GM23248 (cell line): ENCODE measurements at places on chromosomes 6 and 20. TPM values are rescaled to one million over a fixed set of nuclear protein-coding genes. Genes with fewer than 3 reads are reported as not detected.

DNA sequence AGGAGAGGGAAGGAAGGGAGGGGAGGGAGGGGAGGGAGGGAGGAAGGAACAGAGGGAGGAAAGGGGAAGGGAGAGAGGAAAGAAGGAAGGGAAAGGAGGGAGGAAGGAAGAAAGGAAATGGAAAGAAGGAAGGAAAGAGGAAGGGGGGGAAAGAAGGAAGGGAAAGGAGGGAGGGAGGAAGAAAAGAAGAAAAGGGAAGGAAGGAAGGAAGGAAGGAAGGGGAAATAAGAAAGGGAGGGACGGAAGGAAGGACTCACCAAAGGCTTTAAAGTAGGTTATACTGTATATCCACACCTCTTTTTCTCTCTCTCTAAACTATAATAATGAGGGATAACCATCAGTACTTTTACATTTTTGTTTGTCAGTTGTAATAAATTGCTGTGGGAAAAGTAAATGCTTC lies 324.9 kb downstream of the ARHGAP18 start:
- H3K27me3 ChIP-seq: no peaks in the 10 kb centered on the region
- H3K4me1 ChIP-seq: 0 out of 2 replicates have a peak, but pooled peaks cover 3% of the 10 kb centered on the region
- H3K27ac ChIP-seq: no peak overlapping the region
- H3K4me3 ChIP-seq: no peak overlapping the region

DNA sequence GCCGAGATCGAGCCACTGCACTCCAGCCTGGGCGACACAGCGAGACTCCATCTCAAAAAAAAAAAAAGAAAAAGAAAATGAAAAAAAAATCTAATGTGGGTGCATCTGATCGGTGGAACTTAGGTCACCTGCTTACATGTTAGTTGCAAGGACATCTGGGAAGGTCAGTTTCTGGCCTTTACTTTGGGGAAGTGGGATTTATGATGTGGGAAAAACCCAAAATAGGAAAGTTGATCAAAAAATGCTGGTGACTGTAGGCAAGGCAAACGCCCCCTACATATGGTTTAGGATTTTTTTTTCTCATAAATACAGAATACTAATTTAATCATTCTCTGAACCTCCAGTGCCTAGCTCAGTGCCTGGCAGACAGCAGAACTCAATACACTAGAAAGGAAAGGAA lies 69.2 kb upstream of the PIM1 start:
- no peak overlapping the region for H3K27ac ChIP-seq
- H3K4me3 ChIP-seq: no peak overlapping the region
- DNase-seq: no peak
- peaks cover 19% of the 10 kb centered on the region for H3K4me1 ChIP-seq

DNA sequence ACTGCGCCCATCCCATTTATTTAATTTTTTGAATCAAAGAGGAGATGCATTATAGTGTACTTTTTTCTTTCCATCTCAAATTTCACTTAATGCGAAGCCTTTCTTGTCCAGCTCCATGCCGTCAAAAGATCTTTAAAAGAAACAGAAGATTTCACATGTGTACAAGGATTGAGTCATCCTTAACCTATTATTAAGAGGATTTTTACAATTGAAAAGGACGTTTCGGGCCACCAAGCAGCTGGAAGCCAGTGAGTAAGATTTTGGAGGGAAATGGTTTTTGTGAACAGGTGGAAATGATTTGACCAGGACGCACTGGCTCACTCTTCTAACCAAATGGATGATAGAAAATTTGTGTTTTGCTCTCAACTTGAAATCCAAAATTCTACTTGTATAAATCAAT lies 15.1 kb upstream of the CCDC170 start:
- no peaks in the 10 kb centered on the region for H3K36me3 ChIP-seq
- no peaks in the 10 kb centered on the region for H3K27me3 ChIP-seq
- DNase-seq: peak; percentile 8
- H3K4me1 ChIP-seq: peaks cover 14% of the 10 kb centered on the region

GRCh38 chr20:38673261-38673660 lies 51.0 kb upstream of the SLC32A1 start:
- no peak overlapping the region for H3K27ac ChIP-seq
- H3K4me3 ChIP-seq: peak overlapping the region; percentile 78
- peaks cover 21% of the 10 kb centered on the region; the same call in 1 of the 2 replicates for H3K27me3 ChIP-seq
- peaks cover 4% of the 10 kb centered on the region; the same call in 1 of the 2 replicates for H3K4me1 ChIP-seq
- DNase-seq: no peak
- H3K36me3 ChIP-seq: no peaks in the 10 kb centered on the region

DNA sequence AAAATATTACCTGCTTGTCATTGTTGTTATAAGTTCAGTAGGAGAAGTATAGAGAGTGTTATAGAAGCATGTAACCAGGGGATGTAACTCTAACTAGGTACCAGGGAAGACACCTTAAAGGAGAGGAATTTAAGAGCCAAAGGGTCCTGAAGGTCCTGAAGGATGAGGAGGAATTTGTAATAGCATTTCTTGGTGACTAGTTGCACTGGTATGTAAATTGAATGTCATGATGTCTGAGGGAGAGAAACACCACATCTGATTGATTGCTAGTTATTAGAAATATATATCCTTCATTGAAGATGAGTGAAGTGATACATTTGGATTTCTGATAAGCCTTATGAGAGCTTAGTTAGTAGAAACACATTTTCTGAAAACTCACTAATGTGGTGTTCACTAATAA lies 643.8 kb downstream of the RFPL4B start:
- H3K27ac ChIP-seq: no peak overlapping the region
- no peaks in the 10 kb centered on the region for H3K27me3 ChIP-seq
- DNase-seq: peak; percentile 20
- H3K4me3 ChIP-seq: no peak overlapping the region
- 0 out of 2 replicates have a peak, but pooled peaks cover 7% of the 10 kb centered on the region for H3K4me1 ChIP-seq
- no peaks in the 10 kb centered on the region for H3K36me3 ChIP-seq

- H3K27ac ChIP-seq: no peak overlapping the region
- H3K27me3 ChIP-seq: no peaks in the 10 kb centered on the region
- no peak overlapping the region for H3K4me3 ChIP-seq
- no peaks in the 10 kb centered on the region for H3K36me3 ChIP-seq
- no peak for DNase-seq
Measured at GRCh38 chr6:166738386-166739116, 111.5 kb upstream of the RPS6KA2 start.

DNA sequence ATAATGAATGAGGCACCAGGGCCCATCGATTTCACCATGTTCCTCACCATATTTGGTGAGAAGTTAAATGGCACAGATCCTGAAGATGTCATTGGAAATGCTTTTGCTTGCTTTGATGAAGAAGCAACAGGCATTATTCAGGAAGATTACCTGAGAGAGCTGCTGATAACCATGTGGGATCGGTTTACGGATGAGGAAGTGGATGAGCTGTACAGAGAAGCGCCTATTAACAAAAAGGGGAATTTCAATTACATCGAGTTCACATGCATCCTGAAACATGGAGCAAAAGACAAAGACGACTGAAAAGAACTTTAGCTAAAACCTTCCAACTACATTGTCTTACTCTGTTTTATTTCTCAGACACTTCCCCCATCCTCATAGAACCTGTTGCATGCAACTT lies 21.6 kb upstream of the ZBTB22 start:
- no peaks in the 10 kb centered on the region for H3K36me3 ChIP-seq
- H3K4me3 ChIP-seq: no peak overlapping the region
- no peak for DNase-seq
- H3K4me1 ChIP-seq: no peaks in the 10 kb centered on the region

- H3K4me3 ChIP-seq: no peak overlapping the region
- no peak overlapping the region for H3K27ac ChIP-seq
- H3K4me1 ChIP-seq: peaks cover 7% of the 10 kb centered on the region
- peak; percentile 78 for DNase-seq
Measured at GRCh38 chr20:58169450-58169849, 59.0 kb downstream of the ANKRD60 start.

DNA sequence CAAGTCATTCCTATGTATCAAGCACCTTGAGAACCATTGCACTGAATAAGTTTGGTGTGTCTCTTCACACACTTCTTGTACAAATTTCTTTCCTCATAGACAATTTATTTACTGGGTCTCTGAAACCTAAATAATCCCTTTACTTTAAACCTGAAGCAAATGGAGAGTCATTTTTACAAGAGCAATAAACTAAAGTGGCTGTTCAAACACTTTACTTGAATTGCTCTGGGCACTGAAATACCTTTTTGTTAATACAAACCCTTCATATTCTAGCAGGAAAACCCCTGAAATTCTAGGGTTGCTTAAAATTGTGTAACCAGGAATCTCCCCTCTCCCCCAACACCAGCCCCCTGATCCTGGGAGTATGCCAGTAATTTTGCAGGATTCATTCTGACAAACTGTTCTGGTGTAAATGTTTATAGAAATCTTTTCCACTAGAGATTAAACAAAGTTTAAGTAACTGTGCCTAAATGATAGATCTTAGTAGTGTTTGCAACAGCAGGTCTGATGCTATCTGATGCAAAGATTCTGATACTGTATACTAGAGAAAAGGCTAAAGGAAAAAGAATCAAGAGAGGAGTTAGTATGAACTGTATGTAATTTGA lies 13.4 kb downstream of the RSPO3 start:
- H3K4me3 ChIP-seq: no peak overlapping the region
- no peak for DNase-seq
- H3K27me3 ChIP-seq: no peaks in the 10 kb centered on the region
- no peak overlapping the region for H3K27ac ChIP-seq
- H3K4me1 ChIP-seq: 0 out of 2 replicates have a peak, but pooled peaks cover 6% of the 10 kb centered on the region

DNA sequence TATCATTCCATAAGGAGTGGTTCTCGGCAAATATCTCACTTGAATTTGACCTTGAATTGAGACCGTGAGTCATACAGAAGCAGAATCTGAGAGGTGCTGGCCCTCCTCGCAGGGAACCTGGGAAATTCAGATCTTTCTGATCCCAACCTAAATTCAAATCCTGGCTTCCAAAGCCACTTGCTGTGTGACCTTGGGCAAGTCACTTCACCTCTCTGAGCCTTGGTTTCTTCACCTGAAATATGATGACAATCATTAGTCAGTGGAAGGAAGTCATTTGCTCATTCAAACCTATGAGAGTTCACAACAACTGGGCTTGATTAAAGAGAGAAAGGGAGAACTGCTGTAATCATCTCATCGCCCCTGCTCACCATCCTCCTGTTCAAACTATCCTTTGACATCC lies 7.2 kb downstream of the BPIFA3 start:
- no peak for DNase-seq
- no peaks in the 10 kb centered on the region for H3K4me1 ChIP-seq
- H3K36me3 ChIP-seq: no peaks in the 10 kb centered on the region
- peaks cover 19% of the 10 kb centered on the region; the same call in 1 of the 2 replicates for H3K27me3 ChIP-seq
- H3K27ac ChIP-seq: no peak overlapping the region

- no peaks in the 10 kb centered on the region for H3K36me3 ChIP-seq
- H3K27me3 ChIP-seq: no peaks in the 10 kb centered on the region
- peak; percentile 74 for DNase-seq
- H3K27ac ChIP-seq: peak overlapping the region; percentile 56
- H3K4me1 ChIP-seq: peaks cover 24% of the 10 kb centered on the region
- no peak overlapping the region for H3K4me3 ChIP-seq
Measured at GRCh38 chr6:134534708-134535149, 216.8 kb upstream of the SGK1 start.

- H3K27me3 ChIP-seq: no peaks in the 10 kb centered on the region
- H3K4me1 ChIP-seq: no peaks in the 10 kb centered on the region
- H3K36me3 ChIP-seq: no peaks in the 10 kb centered on the region
- H3K27ac ChIP-seq: no peak overlapping the region
Measured at GRCh38 chr6:163725008-163725941, 310.8 kb downstream of the QKI start.

DNA sequence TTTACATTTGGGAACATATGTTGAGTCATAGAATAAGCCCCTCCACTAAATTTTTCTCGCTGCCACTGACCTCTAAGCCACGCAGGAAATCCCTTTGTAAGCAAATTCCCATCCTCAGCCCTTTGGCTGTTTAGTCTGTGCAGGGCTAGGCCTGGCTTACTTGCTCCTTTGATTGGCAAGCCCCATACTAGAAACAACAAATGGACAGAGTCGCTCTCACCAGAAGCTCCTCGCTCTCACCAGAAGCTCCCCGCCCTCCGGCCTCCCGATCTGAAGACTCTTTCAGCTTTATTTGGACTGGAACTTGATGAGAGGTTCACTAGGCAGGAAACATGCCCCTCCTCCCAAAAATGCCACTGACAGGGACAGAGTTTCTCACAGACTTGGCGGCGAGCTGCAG lies 149.2 kb upstream of the EXOC2 start:
- DNase-seq: no peak
- H3K27me3 ChIP-seq: peaks cover 7% of the 10 kb centered on the region
- H3K27ac ChIP-seq: no peak overlapping the region

The TNFRSF21 gene
- total RNA-seq: 2.9 and 3.9 TPM in 2 replicates
